ENCODE measurements at places on chromosomes 3 and 15.

DNA sequence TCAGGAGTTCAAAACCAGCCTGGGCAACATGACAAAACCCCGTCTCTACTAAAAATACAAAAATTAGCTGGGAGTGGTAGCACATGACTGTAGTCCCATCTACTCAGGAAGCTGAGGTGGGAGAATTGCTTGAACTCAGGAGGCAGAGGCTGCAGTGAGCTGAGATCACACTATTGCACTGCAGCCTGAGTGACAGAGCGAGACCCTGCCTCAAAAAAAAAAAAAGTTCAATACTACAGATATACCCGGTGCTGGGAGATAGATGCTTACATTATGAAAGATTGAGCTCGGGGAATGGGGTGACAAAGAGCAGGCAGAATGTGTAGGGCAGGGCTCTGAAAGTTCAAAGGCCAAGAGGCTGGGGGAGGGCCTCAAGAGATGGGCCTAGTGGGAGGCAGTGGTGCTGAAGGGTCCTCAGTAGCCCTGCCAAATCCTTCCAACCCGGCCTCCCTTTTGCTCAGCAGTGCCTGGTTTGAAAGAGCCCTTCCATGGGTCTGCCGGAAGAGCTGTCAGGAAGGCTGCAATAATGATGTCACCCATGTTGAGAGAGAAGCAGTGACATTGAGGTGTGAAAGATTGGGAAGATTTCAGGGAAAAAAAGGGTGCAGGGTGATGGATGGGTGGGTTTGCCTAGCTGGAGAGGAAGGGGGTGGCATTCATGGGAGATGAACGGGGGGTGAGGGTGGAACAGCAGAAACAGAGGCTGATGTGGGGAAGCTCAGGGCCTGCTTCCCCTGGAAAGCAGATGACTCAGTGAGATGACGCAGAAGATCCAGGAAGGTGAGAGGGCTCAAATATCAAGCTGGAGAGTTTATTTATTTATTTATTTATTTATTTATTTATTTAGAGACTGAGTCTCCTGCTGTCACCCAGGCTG is 20.0 kb upstream of the IREB2 start:
- DNase-seq = no peak

DNA sequence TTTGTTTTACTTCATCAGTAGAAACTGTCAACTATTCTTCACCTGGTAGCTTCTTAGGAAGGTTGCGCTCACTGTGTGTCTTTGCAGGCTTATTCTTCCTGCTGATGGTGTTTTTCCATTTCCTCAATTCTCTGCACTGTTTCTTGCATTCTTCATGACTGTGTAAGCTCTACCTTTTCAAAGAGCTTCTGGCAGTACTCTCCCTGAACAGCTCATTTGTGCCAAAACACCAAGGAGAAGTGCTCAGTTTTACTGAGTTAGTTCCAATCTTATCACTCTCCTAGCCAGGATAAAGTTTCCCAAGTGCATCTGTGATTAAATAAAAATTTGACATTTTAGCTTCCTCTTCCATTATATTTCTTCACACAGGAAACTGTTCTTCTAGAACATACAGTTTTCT is 339.8 kb downstream of the EPHA3 start:
- DNase-seq = no peak

- no peak for DNase-seq
These were observed 7.7 kb downstream of the HOMER2 start for GRCh38 chr15:82944821-82945220.

GRCh38 chr3:46994801-46995731 is 15.6 kb downstream of the NBEAL2 start:
- no peak for DNase-seq

DNA sequence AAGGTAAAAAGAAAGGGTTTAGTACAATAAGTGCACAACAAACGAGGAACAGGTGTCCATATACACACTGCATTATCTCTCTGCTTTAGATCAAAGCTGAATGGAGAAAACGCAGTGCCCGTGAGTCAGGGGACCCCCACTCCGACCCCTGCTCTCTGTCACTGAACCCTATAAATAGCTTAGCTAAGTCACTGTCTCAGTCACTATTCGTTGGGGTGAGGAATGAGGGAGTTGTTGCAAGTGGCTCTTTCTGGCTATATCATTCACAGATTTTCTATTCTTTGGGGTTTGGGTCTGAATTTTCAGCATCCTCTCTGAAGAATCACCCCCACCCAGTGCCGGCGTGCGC is 458 bp upstream of the STAC start:
- no peak for DNase-seq

DNA sequence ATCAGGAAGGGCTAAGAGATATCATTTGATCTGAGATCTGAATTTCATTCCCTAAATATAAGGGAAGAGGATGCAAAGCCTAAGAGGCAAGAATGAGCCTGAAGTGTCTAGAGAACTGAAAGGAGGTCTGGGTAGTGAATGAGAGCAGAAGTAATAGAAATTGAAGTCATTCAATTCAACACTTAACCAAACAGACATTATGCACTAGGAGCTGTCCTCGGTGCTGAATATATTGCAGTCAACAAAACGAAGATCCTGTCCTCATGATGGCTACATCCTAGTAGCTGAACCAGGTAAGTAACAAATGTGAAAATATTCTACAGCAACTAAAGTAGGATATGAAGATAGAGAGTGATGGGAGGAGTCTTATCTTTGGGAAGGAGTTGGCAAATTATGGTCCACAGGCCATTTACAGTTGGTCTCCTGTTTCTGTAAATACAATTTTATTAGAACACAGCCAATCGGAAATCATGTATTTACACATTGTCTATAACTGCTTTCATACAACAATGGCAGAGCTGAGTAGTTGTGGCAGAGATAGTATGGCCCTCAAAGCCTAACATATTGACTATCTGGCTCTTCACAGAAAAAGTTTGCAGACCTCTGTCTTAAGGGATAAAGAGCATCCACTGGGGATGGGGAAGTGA is 192.9 kb upstream of the CADPS start:
- DNase-seq = no peak

GRCh38 chr3:66426135-66426534 is 74.7 kb downstream of the LRIG1 start:
- DNase-seq = no peak

- DNase-seq = no peak
These were observed 428.4 kb upstream of the KCNMB2 start for GRCh38 chr3:178107804-178108203.

DNA sequence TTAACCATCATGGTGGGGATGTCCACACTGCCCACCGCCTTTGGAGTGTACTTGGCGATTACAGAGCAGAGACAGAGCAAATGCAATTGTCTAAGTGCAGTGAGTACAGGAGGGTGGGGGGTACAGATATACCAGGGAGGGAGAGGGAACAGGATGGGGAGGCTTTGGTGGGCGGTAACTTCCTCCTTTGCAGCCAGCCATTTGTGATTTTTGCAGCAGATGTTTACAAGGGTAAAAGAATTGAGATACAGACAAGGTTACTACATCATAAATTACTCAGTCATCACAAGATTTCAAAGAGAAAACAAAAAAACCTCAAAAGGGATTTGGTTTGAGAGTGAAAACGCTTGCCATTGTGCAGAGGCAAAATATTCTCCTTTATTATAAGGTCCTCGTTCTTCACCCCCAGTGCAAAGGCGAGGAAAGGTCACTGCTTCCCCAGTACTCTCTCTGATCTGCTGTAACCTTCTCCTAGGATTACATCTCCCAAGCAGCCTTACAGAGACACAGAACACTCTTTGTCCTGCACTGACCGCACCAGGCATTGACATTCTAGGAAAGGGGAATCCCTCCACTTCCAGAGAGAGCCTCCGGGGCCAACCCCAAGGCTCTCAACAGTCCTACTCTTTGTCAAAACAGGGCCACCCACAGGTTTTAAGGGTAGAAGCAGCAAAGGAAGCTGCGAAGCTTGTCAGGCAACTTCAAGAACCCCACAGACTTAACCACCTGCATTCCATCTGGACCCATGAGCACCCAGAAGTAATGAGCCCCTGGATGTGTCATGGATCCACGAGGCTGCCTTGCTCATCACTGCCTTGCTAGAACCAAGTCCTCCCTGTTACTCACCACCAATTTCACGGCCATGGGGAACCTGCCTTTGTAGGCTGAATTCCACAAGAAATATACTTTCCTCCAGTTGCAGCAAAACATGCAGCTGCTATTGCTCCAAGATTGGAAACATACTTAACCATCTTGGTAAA is 117.3 kb downstream of the ADAMTS17 start:
- DNase-seq = no peak

DNA sequence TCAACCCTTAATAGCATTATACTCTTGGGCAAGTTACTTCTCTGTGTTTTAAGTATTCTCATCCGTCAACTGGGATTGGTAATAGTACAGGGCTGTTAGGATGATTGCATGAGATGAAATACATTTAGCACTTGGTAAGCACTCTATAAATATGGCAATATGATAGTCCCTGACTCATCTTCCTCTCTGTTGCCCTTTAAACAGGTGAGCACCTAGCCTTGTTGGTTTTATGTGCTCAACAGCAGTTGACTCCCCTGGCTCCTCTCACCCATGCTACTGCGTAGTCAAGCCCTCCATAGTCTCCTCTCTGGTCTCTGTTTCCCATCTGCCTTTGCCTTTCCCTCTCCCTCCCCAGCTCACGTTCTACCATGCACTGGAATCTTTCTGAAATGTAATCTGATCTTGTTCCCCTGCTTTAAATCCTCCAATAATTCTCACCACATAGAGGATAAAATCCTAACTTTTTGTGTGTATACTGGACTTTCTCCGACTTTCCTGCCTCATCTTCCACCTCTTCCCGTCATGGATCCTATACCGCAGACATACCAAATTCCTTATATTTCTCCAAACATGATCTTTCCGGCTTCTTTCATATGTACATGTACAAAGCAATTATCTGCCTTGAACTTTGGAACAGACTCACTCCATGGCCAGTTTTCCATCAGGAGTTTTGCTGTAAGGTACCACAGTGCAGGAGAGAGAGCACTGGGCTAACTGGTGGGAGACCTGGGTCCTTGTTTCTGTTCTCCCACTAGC is 42.3 kb downstream of the FSD2 start:
- no peak for DNase-seq

- no peak for DNase-seq
These were observed 157.8 kb downstream of the MECOM start for GRCh38 chr3:169505577-169506230.

Measured in NCI-H1092 (cell line).